ENCODE measurements at places on chromosomes 5 and 9.

DNA sequence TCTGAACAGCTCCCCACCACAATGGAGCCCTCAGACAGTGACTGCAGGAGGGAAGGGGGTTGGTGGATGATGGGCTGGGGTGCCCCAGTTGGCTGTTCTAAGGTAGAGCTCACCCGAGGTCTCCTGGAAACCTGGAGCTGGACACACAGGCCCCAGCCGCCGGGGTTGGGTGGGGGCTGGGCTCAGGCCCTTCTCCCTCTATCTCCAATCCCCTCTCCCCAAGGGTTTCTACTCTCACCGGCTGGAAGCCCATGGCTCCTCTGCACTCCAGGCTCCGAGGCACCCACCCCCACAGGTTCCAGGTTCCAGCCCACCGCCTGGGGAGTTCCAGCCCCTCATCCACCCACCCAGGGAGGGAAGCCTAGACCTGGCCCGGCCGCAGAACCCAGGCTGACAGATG lies 766 bp downstream of the NR5A1 start:
- no peak for DNase-seq
- H3K4me3 ChIP-seq: no peak overlapping the region
- peaks cover 21% of the 10 kb centered on the region for H3K27me3 ChIP-seq
- H3K27ac ChIP-seq: no peak overlapping the region

DNA sequence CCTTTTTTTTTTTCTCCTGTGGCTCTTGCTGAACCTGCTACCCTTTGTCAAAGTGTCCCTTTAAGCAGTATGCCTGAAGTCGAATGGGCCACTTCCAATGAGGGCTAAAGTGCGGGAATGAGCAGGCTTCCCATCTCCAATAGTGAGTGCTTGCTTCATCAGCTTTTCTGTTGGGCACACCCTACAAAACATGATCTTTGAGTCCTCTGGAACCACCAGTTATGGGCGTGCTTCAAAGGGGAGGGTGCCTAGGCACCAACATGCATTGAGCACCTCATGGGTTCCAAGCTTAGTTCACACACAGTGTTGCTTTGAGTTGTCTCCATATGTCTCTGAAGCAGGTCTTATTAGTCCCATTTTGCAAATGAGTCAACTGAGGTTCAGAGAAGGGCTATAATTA lies 132.8 kb upstream of the CPEB4 start:
- H3K27ac ChIP-seq: no peak overlapping the region
- H3K4me3 ChIP-seq: no peak overlapping the region
- no peak for DNase-seq
- peaks cover 11% of the 10 kb centered on the region for H3K4me1 ChIP-seq
- no peaks in the 10 kb centered on the region for H3K36me3 ChIP-seq

GRCh38 chr9:136370687-136371532 lies 2.6 kb downstream of the CARD9 start:
- H3K4me3 ChIP-seq: no peak overlapping the region
- H3K4me1 ChIP-seq: peaks cover 7% of the 10 kb centered on the region
- peaks cover 2% of the 10 kb centered on the region for H3K36me3 ChIP-seq
- no peak for DNase-seq

DNA sequence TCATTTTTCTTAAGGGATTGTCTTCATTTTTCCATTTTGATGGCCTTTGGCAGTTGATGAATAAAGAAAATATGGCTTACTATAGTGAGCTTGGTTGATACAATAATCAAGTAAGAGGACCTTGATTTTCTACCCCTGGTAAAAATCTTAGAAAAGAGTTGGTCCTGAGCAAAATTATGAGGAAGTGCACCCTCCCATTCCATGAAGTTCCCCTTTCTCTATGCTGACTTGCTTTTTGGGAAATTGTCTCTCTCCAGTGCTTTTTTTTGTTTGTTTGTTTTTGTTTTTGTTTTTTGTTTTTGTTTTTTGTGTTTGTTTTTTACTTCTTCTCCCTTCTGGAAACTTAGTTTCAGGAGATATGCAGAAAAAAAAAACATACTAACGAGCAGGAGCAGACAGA lies 449.2 kb upstream of the ACTBL2 start:
- no peaks in the 10 kb centered on the region for H3K4me1 ChIP-seq
- no peak overlapping the region for H3K27ac ChIP-seq
- no peak overlapping the region for H3K4me3 ChIP-seq
- DNase-seq: no peak
- no peaks in the 10 kb centered on the region for H3K36me3 ChIP-seq
- H3K27me3 ChIP-seq: no peaks in the 10 kb centered on the region

GRCh38 chr9:121604242-121604641 lies 47.2 kb upstream of the DAB2IP start:
- H3K27ac ChIP-seq: no peak overlapping the region
- no peaks in the 10 kb centered on the region for H3K36me3 ChIP-seq
- H3K4me1 ChIP-seq: peaks cover 2% of the 10 kb centered on the region
- no peak overlapping the region for H3K4me3 ChIP-seq

GRCh38 chr9:123561046-123561445 lies 205.0 kb downstream of the CRB2 start:
- peaks cover 31% of the 10 kb centered on the region for H3K36me3 ChIP-seq
- H3K4me3 ChIP-seq: no peak overlapping the region
- H3K27ac ChIP-seq: no peak overlapping the region
- peaks cover 10% of the 10 kb centered on the region for H3K4me1 ChIP-seq
- DNase-seq: no peak

- DNase-seq: no peak
- H3K27me3 ChIP-seq: peaks cover 2% of the 10 kb centered on the region
- no peak overlapping the region for H3K4me3 ChIP-seq
- H3K36me3 ChIP-seq: no peaks in the 10 kb centered on the region
- no peak overlapping the region for H3K27ac ChIP-seq
These were observed 37.5 kb upstream of the NUDT12 start for GRCh38 chr5:103600086-103600485.

- no peaks in the 10 kb centered on the region for H3K36me3 ChIP-seq
- no peak overlapping the region for H3K27ac ChIP-seq
- H3K4me3 ChIP-seq: no peak overlapping the region
- peaks cover 2% of the 10 kb centered on the region for H3K4me1 ChIP-seq
- no peak for DNase-seq
These were observed 436.5 kb upstream of the SLC30A5 start for GRCh38 chr5:68657055-68657961.

DNA sequence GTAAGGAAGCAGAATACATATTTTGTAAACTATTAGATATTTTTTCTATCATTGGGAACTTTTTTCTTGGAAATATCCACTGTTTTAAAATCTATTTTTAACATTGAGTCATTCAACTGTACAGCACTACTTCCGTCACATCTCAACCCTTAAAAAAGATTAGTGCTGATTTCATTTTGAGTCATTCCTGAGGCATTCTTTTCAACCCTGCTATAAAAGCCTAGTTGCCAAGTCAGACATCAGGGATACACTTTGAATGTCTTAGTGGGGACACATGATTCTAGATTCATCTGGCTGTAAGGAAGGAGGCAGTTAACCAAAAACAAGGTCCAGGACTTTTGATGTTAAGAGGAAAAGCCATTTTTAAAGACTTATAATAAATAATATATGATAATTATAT lies 160.9 kb downstream of the GIN1 start:
- DNase-seq: no peak
- no peaks in the 10 kb centered on the region for H3K4me1 ChIP-seq
- no peaks in the 10 kb centered on the region for H3K27me3 ChIP-seq
- H3K4me3 ChIP-seq: no peak overlapping the region

- no peak overlapping the region for H3K27ac ChIP-seq
- H3K36me3 ChIP-seq: no peaks in the 10 kb centered on the region
- DNase-seq: no peak
- peaks cover 10% of the 10 kb centered on the region for H3K4me1 ChIP-seq
These were observed 98.3 kb upstream of the CDKN2B start for GRCh38 chr9:22107202-22108045.

GRCh38 chr5:135626636-135627035 lies 47.8 kb upstream of the CXCL14 start:
- DNase-seq: no peak
- no peak overlapping the region for H3K27ac ChIP-seq
- H3K4me3 ChIP-seq: no peak overlapping the region
- no peaks in the 10 kb centered on the region for H3K36me3 ChIP-seq
- H3K4me1 ChIP-seq: no peaks in the 10 kb centered on the region

DNA sequence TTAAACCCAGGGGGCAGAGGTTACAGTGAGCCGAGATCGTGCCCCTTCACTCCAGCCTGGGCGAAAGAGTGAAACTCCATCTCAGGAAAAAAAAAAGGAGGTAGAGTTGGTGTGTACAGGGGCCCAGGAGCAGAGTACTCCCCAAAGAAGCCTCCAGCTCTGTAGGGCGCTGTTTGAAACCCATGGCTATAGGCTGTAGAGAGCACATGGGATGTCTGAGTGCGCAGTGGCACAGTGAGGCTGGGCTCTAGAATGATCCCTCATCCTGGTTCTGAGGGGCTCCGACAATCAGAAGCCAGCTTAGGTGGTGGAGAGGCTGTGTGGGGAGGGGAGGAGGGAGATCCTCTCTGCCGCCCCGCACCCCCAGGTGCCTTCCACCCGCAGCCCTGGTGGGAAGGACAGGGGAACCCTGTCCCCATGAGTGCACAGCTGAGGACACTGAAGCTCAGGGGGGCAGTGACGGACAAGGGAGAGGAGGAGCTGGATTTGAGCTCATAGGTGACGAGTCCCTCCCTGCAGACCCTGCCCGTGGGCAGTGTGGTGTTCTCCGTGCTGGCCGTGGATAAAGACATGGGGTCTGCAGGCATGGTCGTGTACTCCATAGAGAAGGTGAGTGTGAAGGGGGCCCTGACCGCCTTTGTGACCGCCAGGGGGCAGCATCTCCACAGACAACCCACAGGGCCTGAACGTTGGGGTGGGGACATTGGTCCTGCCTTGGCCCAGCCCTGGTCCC lies 24.6 kb downstream of the CDHR2 start:
- peaks cover 16% of the 10 kb centered on the region for H3K27me3 ChIP-seq
- peak; percentile 81 for DNase-seq
- H3K27ac ChIP-seq: no peak overlapping the region
- peaks cover 18% of the 10 kb centered on the region for H3K4me1 ChIP-seq
- no peak overlapping the region for H3K4me3 ChIP-seq

GRCh38 chr9:114047717-114048116 lies 30.4 kb downstream of the AMBP start:
- DNase-seq: no peak
- H3K4me1 ChIP-seq: no peaks in the 10 kb centered on the region
- no peaks in the 10 kb centered on the region for H3K36me3 ChIP-seq
- H3K27me3 ChIP-seq: no peaks in the 10 kb centered on the region

GRCh38 chr9:113343732-113344231 lies 3.7 kb upstream of the WDR31 start:
- H3K27ac ChIP-seq: no peak overlapping the region
- DNase-seq: no peak
- H3K4me3 ChIP-seq: no peak overlapping the region
- H3K4me1 ChIP-seq: peaks cover 10% of the 10 kb centered on the region

DNA sequence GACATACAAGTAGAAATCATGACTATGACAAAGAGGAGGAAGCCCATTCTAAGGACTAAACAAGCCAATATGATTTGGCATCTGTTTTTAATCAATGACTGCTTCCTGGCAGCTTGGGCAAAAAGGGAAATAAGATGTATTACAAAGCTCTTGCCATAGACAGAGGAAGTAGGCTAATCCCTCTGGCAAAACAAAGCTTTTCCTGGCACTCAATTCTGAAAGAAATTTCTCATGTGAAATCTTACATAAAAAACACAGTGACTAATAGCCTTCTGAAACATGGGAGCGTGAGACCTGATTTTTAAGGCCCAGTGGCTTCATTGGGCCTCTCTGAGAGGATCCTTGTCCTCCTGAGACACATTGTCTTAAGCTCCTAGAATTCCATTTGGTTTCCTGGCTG lies 93.6 kb downstream of the COL23A1 start:
- H3K27me3 ChIP-seq: peaks cover 6% of the 10 kb centered on the region
- peaks cover 1% of the 10 kb centered on the region for H3K36me3 ChIP-seq
- no peaks in the 10 kb centered on the region for H3K4me1 ChIP-seq

GRCh38 chr9:130448771-130449603 lies 4.2 kb downstream of the ASS1 start:
- H3K36me3 ChIP-seq: no peaks in the 10 kb centered on the region
- peaks cover 10% of the 10 kb centered on the region for H3K27me3 ChIP-seq
- H3K27ac ChIP-seq: no peak overlapping the region
- H3K4me3 ChIP-seq: no peak overlapping the region
- H3K4me1 ChIP-seq: no peaks in the 10 kb centered on the region
- no peak for DNase-seq

DNA sequence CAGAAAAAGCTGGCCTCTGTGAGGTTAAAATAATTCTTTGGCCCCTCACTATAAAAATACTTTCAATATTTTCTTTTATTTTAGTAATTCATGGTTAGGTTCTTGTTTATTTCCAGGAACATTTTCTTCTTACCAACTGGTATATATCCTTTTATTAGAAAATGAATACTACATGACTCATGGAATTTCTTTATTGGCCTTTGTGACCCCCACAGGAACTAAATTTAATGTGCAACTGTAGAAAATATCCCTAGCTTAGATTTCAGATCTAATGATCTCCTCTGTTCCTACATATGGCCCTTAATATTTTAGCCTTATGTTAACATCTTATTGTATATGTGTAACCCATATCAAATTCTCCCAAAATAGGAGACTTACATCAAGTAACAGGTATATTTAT lies 429.9 kb downstream of the NR2F1-AS1 start:
- no peak for DNase-seq
- H3K4me3 ChIP-seq: no peak overlapping the region
- no peaks in the 10 kb centered on the region for H3K27me3 ChIP-seq
- no peak overlapping the region for H3K27ac ChIP-seq
- no peaks in the 10 kb centered on the region for H3K4me1 ChIP-seq
- H3K36me3 ChIP-seq: no peaks in the 10 kb centered on the region

Data from memory B cell (primary cell).